Panc1 (cell line): ENCODE measurements at places on chromosomes 12 and 14. TPM values are rescaled to one million over a fixed set of nuclear protein-coding genes. Genes with fewer than 3 reads are reported as not detected.

DNA sequence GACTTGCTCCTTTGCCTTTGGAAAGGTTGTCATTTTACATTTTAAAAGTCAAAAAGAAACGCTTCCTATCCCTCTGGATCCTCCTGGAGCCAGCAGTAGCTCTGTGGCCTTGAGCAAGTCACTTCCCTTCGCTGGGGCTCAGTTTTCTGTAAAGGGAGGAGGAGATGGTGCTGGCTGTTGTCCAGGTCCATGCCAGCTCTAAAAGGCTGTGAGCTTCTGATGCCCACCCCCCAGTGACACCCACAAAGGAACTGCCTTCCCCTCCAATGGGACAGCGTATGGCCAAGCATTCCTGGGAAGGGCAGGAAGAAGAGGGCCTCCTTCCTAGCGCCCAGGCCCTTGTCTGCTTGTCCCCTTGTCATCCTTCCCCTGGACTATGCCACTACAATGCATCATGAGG, 81.5 kb downstream of the NTF3 start:
- no peaks in the 10 kb centered on the region; the same call in 1 of the 2 replicates for H3K27me3 ChIP-seq
- no peaks in the 10 kb centered on the region for H3K36me3 ChIP-seq
- H3K27ac ChIP-seq = no peak overlapping the region
- H3K4me3 ChIP-seq = no peak overlapping the region
- no peaks in the 10 kb centered on the region for H3K4me1 ChIP-seq
- no peak for DNase-seq

GRCh38 chr14:23103581-23103980, 1.2 kb downstream of the CIROP start:
- no peaks in the 10 kb centered on the region for H3K4me1 ChIP-seq
- DNase-seq = no peak
- no peaks in the 10 kb centered on the region for H3K36me3 ChIP-seq
- no peaks in the 10 kb centered on the region for H3K27me3 ChIP-seq

GRCh38 chr12:117145597-117146154, 44.6 kb downstream of the FBXO21 start:
- no peaks in the 10 kb centered on the region for H3K4me1 ChIP-seq
- H3K27me3 ChIP-seq = no peaks in the 10 kb centered on the region
- no peak for DNase-seq
- no peak overlapping the region for H3K27ac ChIP-seq
- no peak overlapping the region for H3K4me3 ChIP-seq

GRCh38 chr12:124542021-124542949, 25.1 kb downstream of the NCOR2 start:
- peaks cover 81% of the 10 kb centered on the region for H3K4me1 ChIP-seq
- no peaks in the 10 kb centered on the region for H3K36me3 ChIP-seq
- H3K27me3 ChIP-seq = no peaks in the 10 kb centered on the region
- H3K4me3 ChIP-seq = no peak overlapping the region
- peak overlapping the region; percentile 98 for H3K27ac ChIP-seq

- H3K4me3 ChIP-seq = no peak overlapping the region
- no peak overlapping the region for H3K27ac ChIP-seq
- H3K4me1 ChIP-seq = peaks cover 2% of the 10 kb centered on the region; the same call in 1 of the 2 replicates
Observed at GRCh38 chr12:77102691-77103090, 37.3 kb upstream of the E2F7 start.

DNA sequence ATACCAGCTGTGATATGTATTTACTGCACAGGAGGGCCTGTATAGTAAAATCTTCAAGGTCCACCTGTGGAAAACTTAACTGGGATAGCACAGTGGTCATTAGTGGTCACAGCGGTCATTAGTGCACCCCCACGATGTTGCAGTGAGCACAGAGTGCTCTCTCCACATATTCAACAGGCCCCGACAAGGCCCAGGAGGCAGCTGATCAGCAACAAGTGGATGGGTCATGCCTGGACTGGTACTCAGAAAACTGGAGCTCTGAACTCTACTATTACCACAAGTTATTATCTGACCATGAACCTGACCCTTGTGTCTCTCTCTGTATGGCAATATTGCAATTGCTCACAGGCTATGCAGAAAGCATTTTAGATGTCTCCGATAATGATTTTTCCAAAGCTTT, 129.5 kb downstream of the SLC35F4 start:
- no peak for DNase-seq
- H3K4me3 ChIP-seq = no peak overlapping the region
- H3K27ac ChIP-seq = no peak overlapping the region
- H3K36me3 ChIP-seq = no peaks in the 10 kb centered on the region
- H3K4me1 ChIP-seq = no peaks in the 10 kb centered on the region
- no peaks in the 10 kb centered on the region for H3K27me3 ChIP-seq

DNA sequence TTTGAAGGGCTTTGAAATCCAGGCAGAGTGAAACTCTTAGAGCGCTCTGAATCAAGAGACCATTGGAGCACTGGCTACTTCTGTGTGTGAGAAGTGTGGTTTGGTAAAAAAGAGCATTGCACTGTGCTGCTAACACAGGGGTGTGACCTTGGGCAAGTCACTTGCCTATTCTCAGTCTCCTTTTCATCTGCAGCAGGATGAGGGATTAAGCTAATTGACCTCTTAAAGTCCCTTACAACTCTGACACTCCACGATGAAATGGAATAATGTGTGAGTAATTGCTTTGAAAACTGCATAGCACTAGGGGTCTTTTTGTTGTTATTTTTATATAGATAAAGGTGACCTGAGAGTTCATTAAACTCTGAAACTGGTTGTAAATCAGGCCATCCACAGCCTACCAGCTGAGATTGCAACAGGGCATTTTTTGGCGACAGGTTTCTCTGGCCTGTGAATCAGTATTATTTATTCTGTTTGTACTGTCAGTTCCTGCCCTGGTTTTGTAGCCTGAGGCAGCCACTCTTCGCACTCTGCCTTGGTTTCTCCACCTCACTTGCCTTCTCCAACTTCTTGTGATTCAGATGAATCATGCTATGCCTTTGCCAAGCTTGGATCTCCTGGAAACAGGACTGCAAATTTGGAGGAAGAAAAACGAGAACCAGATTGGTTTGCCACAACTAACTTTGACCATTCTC, 159.9 kb upstream of the PARP11 start:
- no peaks in the 10 kb centered on the region for H3K36me3 ChIP-seq
- H3K27me3 ChIP-seq = no peaks in the 10 kb centered on the region; the same call in 1 of the 2 replicates
- DNase-seq = no peak
- no peaks in the 10 kb centered on the region; the same call in 1 of the 2 replicates for H3K4me1 ChIP-seq
- H3K27ac ChIP-seq = no peak overlapping the region

DNA sequence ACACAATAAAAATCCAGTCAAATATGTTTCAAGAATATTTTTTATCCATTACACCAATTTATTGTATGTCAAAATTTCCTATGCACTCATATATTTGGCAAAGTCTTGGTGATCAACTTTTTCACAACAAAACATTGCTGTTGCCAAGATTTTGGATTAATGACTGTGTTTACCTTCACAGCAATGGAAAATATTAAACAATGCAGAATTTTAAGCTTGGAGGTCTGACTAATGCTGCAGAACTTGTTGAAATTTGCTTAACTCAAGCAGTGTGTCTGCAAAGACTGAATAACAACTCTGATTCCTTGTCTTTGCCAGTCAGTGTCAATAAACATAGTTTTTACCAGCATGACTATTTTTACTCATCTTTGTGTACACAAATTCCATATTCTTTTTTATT, 336.4 kb downstream of the CCER1 start:
- H3K4me1 ChIP-seq = no peaks in the 10 kb centered on the region
- DNase-seq = no peak
- H3K27me3 ChIP-seq = no peaks in the 10 kb centered on the region
- no peaks in the 10 kb centered on the region for H3K36me3 ChIP-seq
- no peak overlapping the region for H3K27ac ChIP-seq
- H3K4me3 ChIP-seq = no peak overlapping the region

GRCh38 chr14:66540038-66540437, 32.1 kb downstream of the GPHN start:
- H3K36me3 ChIP-seq = no peaks in the 10 kb centered on the region
- H3K4me3 ChIP-seq = no peak overlapping the region
- H3K27me3 ChIP-seq = no peaks in the 10 kb centered on the region
- H3K4me1 ChIP-seq = no peaks in the 10 kb centered on the region; the same call in 1 of the 2 replicates

DNA sequence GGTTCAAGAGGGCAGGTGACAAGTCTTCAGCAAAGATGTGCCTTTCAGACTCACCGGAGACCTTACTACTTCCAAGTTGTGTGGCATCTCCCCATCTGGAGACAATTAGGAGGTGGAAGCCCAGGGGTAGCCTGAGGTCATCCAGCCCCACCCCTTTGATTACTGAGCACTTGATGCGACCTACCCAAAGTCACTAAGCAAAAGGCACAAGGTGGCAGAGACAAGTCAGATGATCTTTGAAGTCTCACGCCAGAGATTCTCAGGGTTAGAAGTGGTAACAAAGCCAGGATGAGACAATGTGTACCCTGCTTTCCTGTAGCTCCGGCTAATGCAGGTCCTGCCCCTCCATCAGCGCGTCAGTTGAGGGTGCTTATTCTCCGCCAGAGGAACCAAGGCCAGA, 1.4 kb upstream of the FOXN3 start:
- H3K36me3 ChIP-seq = no peaks in the 10 kb centered on the region
- H3K27me3 ChIP-seq = no peaks in the 10 kb centered on the region
- H3K4me1 ChIP-seq = no peaks in the 10 kb centered on the region
- DNase-seq = no peak
- no peak overlapping the region for H3K4me3 ChIP-seq

- no peak overlapping the region for H3K27ac ChIP-seq
- H3K4me3 ChIP-seq = no peak overlapping the region
- H3K27me3 ChIP-seq = peaks cover 6% of the 10 kb centered on the region; the same call in 1 of the 2 replicates
- no peaks in the 10 kb centered on the region for H3K4me1 ChIP-seq
- H3K36me3 ChIP-seq = no peaks in the 10 kb centered on the region
- no peak for DNase-seq
Observed at GRCh38 chr12:2177003-2177402, 124.2 kb downstream of the CACNA1C start.

- H3K4me3 ChIP-seq = no peak overlapping the region
- no peak overlapping the region for H3K27ac ChIP-seq
- no peaks in the 10 kb centered on the region for H3K4me1 ChIP-seq
- DNase-seq = no peak
- H3K27me3 ChIP-seq = no peaks in the 10 kb centered on the region
Observed at GRCh38 chr14:24279301-24280186, 8.1 kb upstream of the RABGGTA start.

- H3K4me3 ChIP-seq = no peak overlapping the region
- no peak overlapping the region for H3K27ac ChIP-seq
- H3K27me3 ChIP-seq = no peaks in the 10 kb centered on the region
- no peaks in the 10 kb centered on the region for H3K4me1 ChIP-seq
- no peaks in the 10 kb centered on the region for H3K36me3 ChIP-seq
Observed at GRCh38 chr14:59213368-59214315, 25.2 kb downstream of the DAAM1 start.

DNA sequence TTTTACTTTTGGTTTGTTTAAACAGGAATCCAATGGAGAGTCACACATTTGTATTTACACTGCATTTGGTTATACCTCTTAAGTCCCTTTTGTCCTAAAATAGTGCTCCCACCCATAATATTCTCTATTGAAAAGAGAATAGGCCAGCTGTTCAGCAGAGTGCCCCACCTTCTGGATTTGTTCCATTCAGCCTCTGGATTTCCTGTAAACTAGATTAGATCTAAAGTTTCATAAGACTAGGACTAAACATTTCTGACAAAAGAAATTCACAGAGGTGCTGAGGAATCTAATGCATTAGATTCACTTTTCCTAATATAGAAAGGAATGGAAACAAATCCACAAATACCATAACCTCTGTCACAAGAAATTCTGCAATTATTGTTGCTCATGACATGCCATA, 38.1 kb downstream of the GCH1 start:
- H3K27ac ChIP-seq = no peak overlapping the region
- H3K27me3 ChIP-seq = no peaks in the 10 kb centered on the region
- H3K4me3 ChIP-seq = no peak overlapping the region

GRCh38 chr12:89858718-89859117, 150.1 kb upstream of the ATP2B1 start:
- no peaks in the 10 kb centered on the region for H3K27me3 ChIP-seq
- H3K4me3 ChIP-seq = no peak overlapping the region
- no peaks in the 10 kb centered on the region for H3K4me1 ChIP-seq
- DNase-seq = no peak
- no peak overlapping the region for H3K27ac ChIP-seq

GRCh38 chr12:39638178-39638577, 18.6 kb upstream of the ABCD2 start:
- DNase-seq = no peak
- H3K4me1 ChIP-seq = no peaks in the 10 kb centered on the region
- no peaks in the 10 kb centered on the region for H3K36me3 ChIP-seq
- no peak overlapping the region for H3K4me3 ChIP-seq
- H3K27me3 ChIP-seq = peaks cover 10% of the 10 kb centered on the region

- no peak for DNase-seq
- H3K27me3 ChIP-seq = no peaks in the 10 kb centered on the region
- no peak overlapping the region for H3K4me3 ChIP-seq
Observed at GRCh38 chr12:45872446-45872845, 117.9 kb downstream of the SCAF11 start.

DNA sequence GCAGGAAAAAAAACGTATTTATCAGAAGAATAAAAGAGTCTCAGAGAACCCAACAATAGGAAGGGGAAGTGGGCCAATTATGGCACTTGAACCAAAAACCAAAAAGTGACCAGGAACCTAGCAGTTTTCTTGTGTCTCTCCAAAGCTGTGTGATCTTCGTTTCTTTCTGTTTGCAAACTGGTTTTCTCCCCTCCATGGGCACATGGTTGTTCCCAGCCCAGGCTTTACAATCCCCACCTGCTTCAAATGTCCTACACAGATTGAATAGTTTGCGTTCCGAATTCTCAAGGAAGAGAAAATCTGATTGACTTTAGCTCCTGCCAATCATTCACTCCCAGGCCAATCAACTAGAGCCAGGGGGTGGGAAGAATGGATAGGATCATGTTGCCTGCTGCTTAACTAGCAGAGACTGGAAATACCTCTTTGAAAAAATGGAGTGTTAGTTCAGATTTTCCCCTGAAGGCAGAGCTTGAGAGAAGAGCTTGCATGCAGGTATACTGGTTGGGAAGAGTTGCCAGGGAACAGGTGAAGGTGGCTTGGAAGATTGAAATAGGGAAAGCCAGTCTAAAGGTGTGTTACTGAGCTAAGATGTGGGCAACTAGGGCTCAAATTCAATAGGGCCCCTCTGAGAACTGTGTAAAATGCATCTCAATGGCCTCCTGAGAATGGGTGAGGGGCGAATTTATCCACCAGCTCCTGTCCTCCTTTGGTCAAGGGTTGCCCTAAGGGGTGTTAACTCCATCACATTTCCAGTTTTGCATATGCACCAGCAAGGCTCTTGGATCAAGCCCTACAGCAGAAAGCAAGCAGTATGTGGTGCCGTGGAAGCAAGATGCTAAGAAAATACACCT, 106.4 kb upstream of the SRRM4 start:
- H3K27me3 ChIP-seq = no peaks in the 10 kb centered on the region
- no peaks in the 10 kb centered on the region for H3K36me3 ChIP-seq
- no peak overlapping the region for H3K27ac ChIP-seq
- H3K4me1 ChIP-seq = no peaks in the 10 kb centered on the region
- no peak overlapping the region for H3K4me3 ChIP-seq

GRCh38 chr12:2638273-2639019, 156.3 kb upstream of the FKBP4 start:
- DNase-seq = no peak
- H3K27me3 ChIP-seq = no peaks in the 10 kb centered on the region
- no peak overlapping the region for H3K27ac ChIP-seq
- no peak overlapping the region for H3K4me3 ChIP-seq

GRCh38 chr12:10012630-10013330, 2.4 kb downstream of the CLEC12B start:
- H3K4me1 ChIP-seq = no peaks in the 10 kb centered on the region
- no peak overlapping the region for H3K4me3 ChIP-seq
- no peaks in the 10 kb centered on the region; the same call in 1 of the 2 replicates for H3K27me3 ChIP-seq

Gene LRRC9
- not detected for total RNA-seq

Gene XRCC3
- total RNA-seq = 36.8 TPM

Gene SLC2A13
- 12.1 TPM for total RNA-seq

Gene SMCO2
- total RNA-seq = 0.36 TPM

Gene HNF1A
- 0.26 TPM for total RNA-seq

Gene LGR5
- 1.9 TPM for total RNA-seq

Gene NRIP2
- not detected for total RNA-seq

Gene CCDC196
- not detected for total RNA-seq

Gene FGF6
- not detected for total RNA-seq

Gene GPR68
- total RNA-seq = 0.28 TPM

Gene HIGD1C
- total RNA-seq = not detected

Gene OAS3
- 33.3 TPM for total RNA-seq
